ENCODE measurements at places on chromosomes 11 and 22.

DNA sequence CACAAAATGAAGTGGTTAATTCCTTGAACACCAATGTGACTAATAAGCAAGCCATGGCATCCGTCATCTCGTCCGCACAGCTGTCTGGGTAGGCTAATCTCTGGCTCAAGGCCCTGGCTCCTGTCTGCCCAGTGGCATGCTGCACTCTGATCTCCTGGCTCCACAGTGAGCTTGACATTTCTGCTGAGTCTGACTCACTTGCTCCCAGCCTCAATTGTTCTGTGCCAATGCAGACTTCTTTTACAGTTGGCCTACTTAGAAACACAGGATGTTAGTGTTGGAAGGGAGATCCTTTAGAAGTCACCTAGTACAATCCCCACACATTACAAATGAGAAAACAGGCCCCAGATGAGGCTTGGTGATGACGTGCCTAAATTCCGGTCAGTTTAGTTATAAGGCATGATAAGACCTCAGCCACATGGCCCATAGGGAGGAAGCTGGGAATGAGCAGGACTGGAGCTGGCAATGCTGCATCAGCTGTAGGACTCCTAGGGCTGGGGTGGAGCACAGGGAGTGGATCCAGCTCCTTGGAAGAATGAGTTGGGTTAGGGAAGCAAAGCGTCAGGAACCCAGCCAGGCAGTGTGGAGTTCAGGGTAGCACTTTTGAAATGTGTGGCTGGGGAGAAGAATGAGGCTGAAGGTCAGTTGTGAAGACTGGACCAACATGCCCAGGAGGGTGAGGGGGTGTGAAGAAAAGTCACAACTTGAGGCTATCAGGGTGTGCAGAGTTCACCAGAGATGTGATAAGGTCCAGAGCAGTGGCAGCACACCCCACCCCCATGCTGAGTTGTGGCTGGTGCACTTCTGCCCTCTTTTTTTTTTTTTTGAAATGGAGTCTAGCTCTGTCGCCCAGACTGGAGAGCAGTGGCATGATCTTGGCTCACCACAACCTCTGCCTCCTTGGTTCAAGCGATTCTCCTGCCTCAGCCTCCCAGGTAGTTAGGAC, 70.2 kb upstream of the EED start:
- DNase-seq = no peak

DNA sequence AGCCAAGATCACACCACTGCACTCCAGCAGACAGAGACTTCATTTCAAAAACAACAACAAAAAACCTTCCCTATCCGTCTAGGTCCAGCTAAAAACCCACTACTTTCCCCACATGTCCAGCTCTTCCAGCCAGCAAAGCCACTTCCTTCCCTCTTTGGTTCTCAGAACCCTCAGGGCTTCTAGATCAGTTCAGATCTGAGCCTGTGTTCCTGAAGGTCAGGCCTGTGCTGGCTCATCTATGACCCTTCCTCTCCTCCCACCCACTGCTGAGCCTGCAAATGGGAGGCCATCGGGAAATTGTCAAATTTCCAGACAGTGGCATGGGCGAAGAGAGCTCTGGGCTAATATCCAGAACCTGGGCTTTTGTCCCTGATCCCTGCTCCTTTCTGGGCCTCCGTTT, 37.8 kb downstream of the SLCO2B1 start:
- no peak for DNase-seq

GRCh38 chr11:126483621-126484195, 128.2 kb downstream of the ST3GAL4 start:
- no peak for DNase-seq

- no peak for DNase-seq
Measured at GRCh38 chr11:32779136-32779535, 15.3 kb downstream of the CCDC73 start.

DNA sequence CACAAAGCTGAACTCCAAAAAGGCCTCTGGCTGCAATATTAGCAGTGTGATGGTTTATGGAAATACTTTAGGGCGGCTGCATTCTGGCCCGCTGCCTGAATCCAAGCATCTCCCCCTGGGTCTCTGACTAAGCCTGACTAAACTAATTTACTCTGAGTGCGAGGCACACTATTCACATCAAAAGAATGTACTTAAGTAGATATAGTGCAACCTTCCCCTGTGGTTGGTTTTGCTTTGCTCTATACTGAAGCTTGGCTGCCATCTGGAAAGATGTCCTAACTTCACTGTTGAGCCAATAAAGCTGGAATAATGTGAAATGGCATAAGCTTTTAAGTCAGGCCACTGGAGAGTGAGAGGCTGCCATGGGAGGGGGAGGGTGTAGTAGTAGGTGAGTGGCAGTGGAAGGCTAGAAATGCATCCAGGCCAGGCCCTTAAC, 321.6 kb downstream of the AASDHPPT start:
- DNase-seq = no peak

GRCh38 chr11:11281626-11282025, 71.4 kb downstream of the CSNK2A3 start:
- DNase-seq = no peak

DNA sequence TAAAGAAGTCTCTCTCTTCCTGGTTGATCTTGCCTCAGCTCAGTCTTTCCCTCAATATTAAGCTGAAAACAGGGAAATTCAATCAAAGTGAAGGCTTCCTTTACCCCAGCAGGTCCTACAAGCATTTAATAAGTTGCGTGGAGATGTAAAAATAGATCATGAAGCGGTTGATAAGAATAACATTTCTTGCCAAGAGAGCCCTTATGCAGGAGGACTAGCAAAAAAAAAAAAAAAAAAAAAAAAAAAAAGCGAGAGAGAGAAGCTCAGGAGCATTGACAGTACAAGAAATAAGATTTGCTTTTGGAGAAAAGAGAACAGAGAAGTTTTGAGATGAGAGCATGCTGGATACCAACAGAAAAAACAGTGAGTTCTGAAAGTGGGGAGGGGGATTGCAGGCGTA, 112.2 kb upstream of the CLMP start:
- no peak for DNase-seq

DNA sequence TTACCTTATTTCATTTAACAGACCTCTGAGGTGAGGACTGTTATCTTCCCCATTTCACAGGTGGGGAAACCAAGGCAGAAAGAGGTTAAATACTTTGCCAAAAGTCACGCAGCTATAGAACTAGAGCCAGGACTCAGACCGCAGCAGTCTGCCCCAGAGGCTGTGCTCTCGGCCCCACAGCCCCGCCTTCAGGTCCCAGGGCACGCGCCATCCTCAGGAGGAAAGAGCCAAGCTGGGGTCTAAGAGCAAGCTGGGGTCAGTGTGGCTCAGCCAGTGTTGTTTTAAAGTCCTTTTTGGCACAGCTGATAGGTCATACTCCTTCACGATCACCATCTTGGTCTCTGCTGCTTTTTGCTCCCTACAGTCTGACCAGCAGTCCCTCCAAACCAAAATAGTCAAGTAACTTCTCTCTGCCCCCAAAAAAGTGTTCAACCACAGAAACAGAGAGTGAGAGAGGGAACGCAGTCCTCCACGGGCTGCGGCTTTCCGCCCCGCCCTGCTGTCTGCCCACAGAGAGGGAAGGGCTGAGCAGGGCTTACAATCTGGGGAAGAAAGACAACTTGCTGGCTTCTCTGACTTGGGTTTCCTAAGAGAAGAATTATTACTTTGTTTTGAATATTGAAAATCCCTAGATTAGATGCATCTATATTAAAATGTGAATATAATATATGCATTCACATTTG, 137.2 kb upstream of the OPCML start:
- DNase-seq = no peak

GRCh38 chr11:11170352-11171084, 182.5 kb downstream of the CSNK2A3 start:
- no peak for DNase-seq

GRCh38 chr11:13284776-13285588, 7.4 kb downstream of the BMAL1 start:
- DNase-seq = no peak

- no peak for DNase-seq
Measured at GRCh38 chr11:18322818-18323570, 627 bp downstream of the GTF2H1 start.

DNA sequence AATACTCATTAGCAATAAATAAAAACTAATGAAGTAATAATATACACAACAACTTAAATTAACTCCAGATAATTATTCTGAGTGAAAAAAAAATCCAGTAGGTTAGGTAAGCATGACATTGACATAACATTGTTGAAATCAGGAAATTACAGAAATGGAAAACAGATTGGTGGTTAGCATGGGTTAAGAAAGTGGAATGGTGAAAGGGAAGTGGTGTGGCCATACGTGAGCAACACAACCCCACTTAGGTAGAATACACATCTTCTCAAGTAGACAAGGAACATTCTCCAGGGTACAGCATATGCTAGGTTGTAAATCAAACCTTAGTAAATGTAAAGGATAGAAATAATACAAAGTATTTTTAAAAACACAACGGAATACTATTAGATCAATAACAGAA, 30.2 kb upstream of the CLTCL1 start:
- no peak for DNase-seq

DNA sequence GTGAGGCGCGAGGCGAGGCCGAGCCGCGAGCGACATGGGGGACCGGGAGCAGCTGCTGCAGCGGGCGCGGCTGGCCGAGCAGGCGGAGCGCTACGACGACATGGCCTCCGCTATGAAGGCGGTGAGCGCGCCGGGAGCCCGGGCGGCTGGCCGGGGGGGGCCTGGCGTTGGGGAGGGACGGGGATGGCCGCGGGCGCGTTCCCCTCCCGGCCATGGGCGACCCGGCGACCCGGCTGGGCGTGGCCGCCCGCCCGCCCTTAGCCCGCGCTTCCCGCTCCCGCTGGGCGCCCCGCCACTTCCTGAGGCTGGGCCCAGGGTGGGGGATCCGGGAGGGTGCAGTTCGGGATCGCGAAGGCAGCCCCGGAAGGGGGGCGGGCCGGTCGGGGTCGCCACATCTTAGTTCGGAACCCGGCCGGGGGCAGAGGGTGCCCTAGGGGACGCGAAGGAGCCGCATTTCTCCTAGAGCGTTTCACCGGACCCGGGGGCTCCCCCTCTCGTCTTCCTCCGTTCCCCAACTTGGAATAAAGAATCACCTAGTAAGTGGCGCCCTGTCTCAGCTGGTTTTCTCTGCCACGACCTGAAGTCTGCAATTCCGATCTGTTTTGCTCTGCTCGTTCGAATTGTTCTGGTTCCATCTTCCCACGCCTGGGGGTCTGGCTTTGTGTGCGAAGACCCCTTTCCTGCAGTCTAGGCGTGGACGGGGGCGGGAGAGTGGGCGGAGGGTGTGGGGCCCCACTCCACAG, 536 bp downstream of the YWHAH start:
- no peak for DNase-seq

DNA sequence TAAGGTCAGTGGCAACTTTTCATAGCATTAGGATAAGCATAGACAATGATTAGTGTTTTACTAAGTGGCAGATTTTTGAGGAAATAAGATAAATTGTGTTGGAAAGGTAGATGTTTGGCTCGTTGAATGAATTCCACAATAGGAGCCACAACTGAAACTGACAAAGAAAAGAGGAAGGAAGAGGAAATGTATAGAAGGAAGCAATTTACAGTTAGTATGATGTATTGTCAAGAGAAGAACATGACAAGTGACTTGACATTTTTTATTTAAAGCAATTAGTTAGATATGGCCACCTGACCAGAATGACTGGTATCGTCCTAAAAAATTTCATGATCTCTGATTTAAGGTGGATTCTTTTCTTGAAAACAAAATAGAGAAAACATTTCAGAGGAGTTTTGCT, 3.1 kb upstream of the RAG2 start:
- no peak for DNase-seq

GRCh38 chr22:42560381-42560780, 6.6 kb downstream of the SERHL2 start:
- no peak for DNase-seq

- DNase-seq = no peak
Measured at GRCh38 chr11:80937842-80938241, 1497.0 kb upstream of the TENM4 start.

GRCh38 chr11:47373876-47374719, 4.2 kb downstream of the SPI1 start:
- DNase-seq = peak; percentile 40

DNA sequence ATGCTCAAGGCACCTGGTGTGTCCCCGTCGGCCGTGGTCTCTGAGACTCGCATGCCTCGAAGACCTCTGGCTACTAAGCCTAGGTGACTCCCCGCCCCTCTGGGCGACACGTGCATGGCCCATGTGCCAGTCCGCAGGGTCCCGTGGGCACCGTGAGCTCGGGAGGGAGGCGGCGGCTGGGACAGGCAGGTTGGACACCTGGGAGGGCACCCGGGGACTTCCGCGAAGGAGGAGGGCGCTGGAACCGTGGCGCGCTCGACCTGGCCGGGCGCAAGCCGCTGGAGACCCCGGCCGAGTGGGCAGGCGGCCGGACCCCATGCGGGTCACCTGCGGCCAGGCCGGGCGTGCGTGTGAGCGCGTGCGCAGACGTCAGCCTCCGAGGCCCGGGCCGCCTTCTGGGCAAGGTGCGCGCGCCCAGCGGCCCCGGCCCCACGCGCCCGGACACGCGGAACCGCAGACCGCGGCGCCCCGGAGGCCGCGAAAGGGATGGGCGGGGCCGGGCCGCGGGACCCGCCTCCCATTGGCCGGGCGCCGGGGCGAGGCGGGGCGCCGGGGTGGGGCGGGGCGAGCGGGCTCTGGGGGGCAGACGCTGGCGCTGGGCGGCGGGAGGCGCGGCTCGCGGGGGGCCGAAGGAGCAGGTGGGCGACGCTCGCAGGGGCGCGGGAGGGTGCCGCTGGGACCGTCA, 579 bp upstream of the RASD2 start:
- DNase-seq = no peak

DNA sequence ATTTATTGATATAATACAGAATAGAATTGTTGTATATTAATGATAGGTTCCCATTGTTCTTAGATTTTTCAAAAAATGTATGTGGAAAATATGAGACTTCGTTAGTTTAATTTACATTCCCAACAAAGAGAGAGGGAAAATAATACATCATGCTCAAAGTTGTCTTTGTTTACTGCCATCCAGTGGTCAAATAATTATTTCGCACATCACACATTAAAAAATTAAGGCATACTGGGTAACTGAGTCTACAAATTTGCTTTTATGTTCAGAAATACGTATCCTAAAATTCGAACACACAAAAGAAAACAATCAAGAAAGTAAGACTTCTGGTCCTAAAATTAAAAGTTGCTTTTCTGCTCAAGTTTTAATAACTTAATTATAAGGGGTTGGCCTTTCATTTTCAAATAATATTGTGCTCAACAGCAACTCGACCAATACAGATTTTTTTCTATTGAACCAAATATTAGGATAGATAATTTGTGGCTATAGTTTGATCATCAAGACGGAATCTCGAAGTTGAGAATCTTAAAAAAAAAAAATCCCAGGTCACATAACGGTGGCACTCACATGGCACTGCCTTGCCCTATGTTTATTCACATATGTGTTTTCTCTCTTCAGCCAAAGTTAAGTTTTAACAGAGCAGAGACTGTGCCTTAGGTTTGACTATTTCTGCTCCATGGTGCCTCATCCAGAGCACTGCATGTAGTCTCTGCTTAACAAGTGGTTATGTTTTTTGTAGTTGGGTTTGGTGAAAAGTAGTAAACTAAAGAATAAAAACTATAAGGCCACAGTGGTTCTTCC, 12.3 kb downstream of the PDGFD start:
- no peak for DNase-seq

DNA sequence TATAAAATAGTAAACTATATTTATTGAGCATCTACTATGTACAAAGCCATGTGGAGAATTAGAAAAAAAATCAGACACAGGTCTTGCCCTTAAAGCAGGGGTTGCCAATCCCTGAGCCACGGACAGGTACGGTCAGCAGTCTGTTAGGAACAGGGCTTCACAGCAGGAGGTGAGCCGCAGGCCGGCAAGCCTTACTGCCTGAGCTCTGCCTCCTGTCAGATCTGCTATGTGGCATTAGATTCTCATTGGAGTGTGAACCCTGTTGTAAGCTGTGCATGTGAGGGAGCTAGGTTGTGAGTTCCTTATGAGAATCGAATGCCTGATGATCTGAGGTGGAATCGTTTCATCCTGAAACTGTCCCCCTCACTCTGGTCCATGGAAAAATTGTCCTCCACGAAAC, 2.1 kb upstream of the RAG2 start:
- DNase-seq = no peak
